T-helper 22 cell (primary cell): ENCODE measurements at places on chromosomes 11 and 22.

DNA sequence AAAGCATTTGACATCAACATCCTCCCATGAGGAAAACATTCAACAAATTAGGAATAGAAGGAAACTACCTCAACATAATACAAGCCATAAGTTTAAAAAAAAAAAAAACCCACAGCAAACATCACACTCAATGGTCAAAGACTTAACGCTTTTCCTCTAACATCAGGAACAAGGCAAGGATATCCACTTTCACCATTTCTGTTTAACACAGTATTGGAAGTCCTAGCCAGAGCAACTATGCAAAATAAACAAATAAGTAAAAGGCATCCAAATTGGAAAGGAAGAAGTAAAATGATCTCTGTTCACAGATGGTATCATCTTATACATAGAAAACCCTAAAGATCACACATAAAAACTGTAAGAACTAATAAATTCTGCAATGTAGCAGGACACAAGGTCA is 13.1 kb downstream of the FXYD6 start:
- DNase-seq: no peak

- no peak for DNase-seq
These were observed 4.0 kb downstream of the CCDC88B start for GRCh38 chr11:64343767-64344559.

DNA sequence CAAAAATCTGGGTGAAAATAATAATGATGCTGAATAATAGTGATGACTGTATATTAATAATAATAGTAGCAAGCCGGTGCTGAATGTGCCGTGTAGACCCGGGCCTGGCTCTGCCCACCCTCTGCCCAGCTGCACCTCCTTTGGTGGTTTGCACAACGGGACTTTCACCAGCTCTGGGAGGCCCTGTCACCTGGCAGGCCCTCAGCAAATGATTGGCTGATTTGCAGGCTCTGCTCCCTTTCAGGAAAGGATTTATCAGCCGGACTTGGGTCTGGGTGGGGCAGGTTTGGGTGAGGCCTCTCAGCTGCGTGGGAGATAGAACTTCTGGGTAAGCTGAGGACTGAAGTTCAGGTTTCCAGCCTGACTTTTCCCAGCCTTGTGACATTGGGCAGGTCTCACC is 21.4 kb downstream of the KIAA1671 start:
- no peak for DNase-seq

DNA sequence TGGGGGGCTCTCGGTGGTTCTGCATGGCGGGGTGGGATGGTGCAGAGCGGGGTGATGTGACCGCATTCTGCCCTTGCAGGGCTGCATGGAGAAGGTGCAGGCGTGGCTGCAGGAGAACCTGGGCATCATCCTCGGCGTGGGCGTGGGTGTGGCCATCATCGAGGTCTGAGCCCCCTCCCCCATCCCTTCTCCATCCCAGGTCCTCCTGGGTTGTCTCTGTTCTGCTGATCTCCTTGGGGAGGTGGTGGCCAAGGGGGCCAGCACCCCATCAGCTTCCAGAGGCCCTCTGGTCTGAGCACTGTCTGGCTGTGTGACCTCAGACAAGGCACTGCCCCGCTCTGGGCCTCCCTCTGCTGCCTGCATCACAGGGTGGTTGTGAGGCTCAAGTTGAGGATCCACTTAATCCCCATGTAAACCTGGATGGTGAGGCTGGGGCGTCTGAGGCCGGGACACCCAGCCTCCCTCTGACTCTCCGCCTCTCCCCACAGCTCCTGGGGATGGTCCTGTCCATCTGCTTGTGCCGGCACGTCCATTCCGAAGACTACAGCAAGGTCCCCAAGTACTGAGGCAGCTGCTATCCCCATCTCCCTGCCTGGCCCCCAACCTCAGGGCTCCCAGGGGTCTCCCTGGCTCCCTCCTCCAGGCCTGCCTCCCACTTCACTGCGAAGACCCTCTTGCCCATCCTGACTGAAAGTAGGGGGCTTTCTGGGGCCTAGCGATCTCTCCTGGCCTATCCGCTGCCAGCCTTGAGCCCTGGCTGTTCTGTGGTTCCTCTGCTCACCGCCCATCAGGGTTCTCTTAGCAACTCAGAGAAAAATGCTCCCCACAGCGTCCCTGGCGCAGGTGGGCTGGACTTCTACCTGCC is 53.3 kb downstream of the CD82 start:
- no peak for DNase-seq
